NCI-H774 (cell line): ENCODE measurements at places on chromosomes 7 and 10.

GRCh38 chr7:104779888-104780287, 234.1 kb upstream of the KMT2E start:
- no peak for DNase-seq

DNA sequence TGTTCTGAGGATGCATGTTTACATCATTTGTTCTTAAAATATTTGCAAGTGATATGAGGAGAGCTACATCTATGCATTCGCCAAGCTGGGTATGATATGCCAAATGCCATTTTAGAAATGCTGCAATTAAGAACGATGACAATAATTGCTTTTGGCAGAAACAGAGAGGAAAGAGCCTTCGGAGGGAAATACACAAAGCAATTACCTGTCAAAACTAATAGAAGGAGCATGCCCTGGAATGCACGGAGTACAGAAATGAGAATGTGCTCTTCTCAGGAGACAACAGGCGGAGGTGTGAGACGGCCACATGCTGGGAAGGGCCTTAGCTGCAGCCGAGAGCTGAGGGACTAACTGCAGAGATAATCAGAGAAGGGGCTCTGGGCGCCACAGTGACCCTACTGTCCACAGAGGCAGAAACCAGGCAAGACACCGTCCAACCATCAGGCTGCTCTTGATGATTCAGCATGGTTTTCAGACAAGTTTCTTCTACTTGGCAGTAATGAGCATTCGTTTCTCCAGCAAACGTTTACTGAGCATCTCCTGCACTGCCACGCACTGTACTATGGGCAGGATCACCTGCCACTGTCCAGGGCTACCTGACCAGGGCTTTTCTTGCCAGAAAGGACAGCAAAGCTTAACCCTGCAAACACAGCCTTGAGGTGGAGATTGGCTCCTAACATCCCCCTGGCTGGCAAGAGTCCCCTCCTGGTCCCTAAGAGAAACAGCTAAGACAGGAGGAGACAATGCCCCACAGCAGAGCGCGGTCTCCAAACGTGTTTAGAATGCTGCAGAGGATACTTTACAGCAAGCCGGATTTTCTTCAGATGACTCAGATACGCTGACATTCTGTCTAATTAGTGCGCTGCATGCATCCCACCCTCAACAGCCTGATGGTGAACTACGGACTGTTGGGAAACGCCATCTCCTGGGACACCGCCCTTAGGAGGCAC, 18.1 kb downstream of the VIPR2 start:
- no peak for DNase-seq

DNA sequence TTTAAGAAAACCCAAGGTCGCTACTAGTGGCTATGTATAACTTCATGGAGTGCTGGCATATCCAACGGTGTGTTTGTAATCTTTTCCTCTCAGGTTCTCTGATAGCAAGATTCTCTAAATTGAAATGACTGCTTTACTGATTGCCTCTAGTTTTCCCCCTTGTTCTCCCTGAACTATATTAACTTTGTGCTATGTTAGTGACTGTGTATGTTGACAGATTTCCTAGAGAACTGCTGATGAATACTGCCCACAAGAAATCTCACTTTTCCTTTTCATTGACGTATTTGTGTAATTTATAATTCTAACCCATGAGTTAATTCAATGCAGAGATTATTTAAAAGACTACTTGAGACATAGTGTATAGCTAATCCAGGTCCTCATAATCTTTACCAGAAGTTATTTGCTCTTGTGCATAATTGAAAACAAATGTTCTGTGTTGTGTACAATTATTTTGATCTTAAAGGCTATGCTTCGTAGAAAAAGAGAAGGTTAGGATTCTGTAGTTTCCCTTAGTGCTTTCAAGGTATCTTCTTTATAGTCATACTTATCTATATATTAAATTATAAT, 70.6 kb upstream of the GLCCI1 start:
- DNase-seq = no peak

DNA sequence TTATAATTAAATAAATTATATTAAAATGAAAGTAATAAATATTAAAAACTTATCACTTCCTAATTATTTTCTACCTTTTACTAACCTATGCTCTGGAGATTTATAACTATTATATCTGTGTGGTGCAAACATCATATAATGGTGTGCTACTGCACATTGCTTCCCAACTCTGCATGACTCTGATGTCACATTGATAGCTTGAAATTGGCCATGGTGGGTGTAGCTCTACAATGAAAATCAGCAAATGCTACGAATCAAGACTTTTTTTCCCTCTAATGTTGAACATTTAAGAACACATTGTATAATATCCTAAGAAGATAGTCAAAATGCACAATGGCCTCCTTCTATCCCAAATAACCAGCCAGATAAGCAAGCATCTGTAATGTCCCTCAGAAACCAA, 99.1 kb downstream of the ARMH3 start:
- no peak for DNase-seq

DNA sequence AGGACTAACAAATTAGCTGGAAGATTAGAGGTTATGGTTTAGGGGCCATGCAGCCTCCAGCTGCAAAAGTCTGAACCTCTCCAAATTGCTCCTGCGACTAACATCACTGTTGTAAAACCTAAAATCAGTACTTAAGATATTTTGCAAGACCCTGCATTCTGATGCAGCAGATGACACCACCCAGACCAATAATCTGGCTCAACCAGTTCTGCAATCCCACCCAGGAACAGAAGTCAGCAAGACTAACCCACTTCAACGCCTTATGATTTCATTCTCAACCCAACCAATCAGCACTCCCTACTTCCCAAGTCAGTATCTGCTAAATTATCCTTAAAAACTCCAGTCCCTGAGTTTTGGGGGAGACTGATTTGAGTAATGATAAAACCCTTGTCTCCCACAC, 250.8 kb upstream of the MBL2 start:
- DNase-seq = no peak

GRCh38 chr7:128275681-128276080, 34.6 kb downstream of the LEP start:
- no peak for DNase-seq

DNA sequence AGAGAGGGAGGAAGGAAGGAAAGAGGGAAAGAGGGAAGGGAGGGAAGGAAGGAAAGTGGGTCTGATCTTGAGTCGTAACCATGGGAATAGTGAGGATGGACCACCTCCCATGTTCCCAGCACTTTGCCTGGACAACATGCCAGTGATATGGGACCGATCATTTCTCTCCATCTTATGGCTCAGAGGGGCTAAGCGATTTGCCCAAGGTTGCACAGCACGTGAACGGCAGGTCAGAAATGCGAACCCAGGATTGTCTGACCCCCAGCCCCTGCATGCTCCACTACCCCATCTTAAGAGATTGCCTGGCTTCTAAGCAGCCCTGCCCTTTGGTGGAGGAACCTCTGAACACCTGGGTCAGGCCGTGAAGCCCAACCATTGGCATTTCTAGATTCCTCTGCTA, 109.0 kb upstream of the CARD11 start:
- no peak for DNase-seq

DNA sequence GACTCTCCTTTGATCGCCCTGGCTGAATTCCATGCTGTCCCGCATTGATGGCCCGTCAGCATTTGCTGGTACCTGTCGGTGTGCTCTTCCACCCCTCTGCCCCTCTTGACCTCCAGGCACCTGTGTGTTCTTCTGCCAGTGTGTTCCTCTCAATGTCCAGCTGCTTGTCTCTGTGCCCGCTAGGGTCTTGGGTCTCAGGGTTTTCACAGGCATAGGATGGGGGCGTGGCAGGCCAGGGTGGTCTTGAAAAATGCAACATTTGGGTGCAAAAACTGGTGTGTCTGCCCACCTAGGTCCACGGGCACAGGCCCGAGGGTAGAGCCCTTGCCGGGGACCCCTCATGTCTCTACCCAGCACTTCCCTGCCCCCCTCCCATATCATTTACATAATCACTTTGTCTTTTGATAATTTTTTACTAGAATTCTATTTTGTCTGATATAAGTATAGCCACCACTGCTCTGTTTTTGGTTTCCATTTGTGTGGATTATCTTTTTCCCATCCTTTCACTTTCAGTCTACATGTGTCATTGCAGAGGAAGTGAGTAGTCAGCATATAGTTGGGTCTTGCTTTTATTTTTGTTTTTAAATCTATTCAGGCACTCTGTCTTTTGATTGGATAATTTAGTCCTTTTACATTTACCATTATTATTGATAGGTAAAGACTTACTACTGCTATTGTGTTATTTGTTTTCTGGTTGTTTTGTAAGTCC, 46.6 kb upstream of the ADRA2A start:
- DNase-seq = no peak

DNA sequence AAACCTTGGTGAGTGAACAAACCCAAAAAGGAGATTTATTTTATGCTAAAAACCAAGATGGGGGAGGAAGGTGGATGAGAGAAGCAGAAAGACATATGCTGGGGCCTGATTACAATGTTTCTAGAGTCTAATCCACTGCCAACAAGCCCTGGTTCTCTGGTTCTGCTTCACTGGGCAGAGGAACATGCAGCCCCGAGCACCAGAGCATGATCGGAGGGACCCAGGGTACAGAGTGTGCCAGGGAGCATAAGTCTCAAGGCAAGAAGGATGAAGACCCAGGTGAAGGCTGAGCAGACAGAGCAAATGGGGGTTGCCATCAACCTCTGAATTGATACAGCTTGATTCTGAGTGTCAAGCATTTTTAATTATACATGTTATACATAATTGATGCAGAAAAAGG, 30.7 kb downstream of the SLC16A12 start:
- no peak for DNase-seq

DNA sequence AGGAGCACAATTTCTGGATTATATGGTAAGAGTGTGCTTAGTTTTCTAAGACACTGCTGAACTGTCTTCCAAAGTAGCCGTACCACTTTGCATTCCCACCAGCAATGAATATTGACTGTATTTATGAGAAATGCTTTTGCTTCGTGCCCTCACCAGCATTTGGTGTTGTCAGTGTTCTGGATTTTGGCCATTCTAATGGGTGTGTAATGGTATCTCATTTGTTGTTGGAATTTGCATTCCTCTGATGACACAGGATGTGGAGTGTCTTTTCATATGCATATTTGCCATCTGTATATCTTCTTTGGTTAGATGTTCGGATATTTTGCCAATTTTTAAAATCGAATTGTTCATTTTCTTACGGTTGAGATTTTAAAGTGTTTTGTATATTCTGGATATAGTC, 558.5 kb upstream of the FZD8 start:
- DNase-seq = no peak
